ENCODE measurements at places on chromosomes 3 and 15.
A peak's percentile ranks its signal among the peaks of the same experiment; 100 is the strongest.

- DNase-seq = no peak
Measured at GRCh38 chr3:172402892-172403643, 45.2 kb downstream of the GHSR start.

- no peak for DNase-seq
Measured at GRCh38 chr3:120983321-120983665, 75.3 kb downstream of the STXBP5L start.

- DNase-seq = no peak
Measured at GRCh38 chr3:37777835-37778234, 83.8 kb upstream of the CTDSPL start.

DNA sequence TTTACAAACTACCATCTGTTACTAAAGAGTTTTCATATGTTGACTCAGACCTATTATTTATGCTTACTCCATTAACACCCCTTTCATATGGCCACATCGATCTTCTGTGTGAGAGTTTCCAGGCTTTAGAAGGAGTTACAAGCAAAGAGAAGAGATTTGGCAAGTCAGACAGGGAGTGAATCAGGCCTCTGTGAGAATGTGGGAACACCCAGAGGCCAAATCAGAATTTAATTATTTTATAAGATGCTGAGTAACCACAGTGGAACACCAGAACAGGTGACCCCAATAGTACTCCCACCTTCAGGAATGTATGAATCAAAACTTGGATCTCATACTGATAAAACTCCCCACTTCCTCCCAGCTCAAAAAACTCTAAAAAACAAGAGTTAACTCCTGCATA lies 42.0 kb downstream of the IFT57 start:
- DNase-seq = no peak

- DNase-seq = no peak
Measured at GRCh38 chr15:29840926-29841325, 18.7 kb upstream of the TJP1 start.

GRCh38 chr3:65914032-65914739 lies 124.5 kb downstream of the MAGI1 start:
- no peak for DNase-seq

- DNase-seq = no peak
Measured at GRCh38 chr3:129424185-129424841, 4.1 kb downstream of the EFCAB12 start.

- no peak for DNase-seq
Measured at GRCh38 chr3:11392014-11392859, 120.0 kb downstream of the ATG7 start.

- peak; percentile 31 for DNase-seq
Measured at GRCh38 chr15:101320501-101321052, 25.5 kb upstream of the SNRPA1 start.

- DNase-seq = no peak
Measured at GRCh38 chr15:52636459-52636858, 42.7 kb downstream of the ATOSA start.

- no peak for DNase-seq
Measured at GRCh38 chr3:180176059-180176458, 139.3 kb upstream of the PEX5L start.

DNA sequence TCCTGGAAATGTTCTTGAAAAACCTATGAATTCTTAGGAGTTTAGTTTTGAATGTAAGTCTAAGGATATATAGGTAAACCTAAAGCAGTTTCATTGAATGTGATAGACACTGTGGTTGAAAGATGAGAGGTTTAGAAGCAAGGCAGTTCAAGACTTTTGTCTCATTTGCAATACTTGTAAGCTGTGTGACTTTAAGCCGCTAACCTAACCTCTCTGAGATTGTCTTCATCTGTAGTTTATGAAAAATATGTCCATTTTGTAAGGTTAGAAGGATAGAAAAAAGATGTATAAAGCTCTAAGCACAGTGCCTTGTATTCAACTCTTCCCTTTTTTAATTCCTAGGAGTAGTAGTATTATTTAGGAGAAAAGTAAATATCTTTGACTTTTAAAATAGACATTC lies 306.6 kb upstream of the ARRDC4 start:
- DNase-seq = no peak

DNA sequence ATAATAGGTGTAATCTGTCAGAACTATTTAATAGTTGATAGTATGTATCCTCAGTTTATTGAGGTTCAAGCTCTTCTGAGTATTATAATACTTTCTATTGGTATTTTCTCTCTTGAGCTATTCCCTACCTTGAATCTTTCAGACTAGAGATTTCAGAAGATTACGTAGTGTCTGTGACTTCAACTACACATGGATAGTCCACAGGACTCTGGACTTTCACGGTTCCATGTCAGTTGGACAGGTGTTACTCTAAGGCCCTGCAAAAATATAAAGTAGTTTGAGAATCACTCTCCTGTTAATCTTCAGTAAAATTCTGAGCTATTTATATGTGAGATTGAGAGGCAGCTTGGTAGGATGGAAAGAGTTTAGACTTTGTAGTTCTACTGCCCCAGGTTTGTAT lies 353.5 kb upstream of the TPRG1 start:
- no peak for DNase-seq

DNA sequence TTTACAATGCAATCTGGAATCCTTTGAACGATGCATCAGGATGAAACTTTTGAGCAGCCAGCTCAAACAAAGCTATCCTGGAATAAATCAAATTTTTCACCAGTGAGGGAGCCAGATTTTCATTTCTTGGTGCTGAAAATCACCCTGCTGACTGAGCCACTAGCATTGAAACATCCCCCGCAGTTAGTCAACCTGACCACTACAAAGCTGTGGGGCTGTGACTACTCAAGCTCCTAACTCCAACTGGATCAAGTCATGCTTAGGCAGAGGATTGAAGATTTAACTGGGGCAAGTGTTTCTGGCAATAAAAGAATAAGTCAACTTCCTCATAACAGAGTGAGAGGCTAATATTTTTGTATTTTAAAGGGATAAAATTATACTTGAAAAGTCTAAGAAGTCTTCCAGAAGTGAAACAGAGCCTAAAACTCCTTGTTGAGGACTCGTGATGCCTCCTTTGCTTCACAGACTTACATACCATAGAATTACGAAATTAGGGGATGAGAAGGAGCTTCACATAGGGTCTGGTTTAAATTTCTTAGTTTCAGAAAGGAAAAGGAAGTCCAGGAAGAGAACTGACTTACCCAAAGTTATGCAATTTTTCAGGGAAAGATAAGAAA lies 177.8 kb downstream of the SERPINI1 start:
- no peak for DNase-seq

GRCh38 chr3:111299192-111299615 lies 227.6 kb downstream of the NECTIN3 start:
- no peak for DNase-seq

GRCh38 chr15:59160880-59161593 lies 45.6 kb upstream of the LDHAL6B start:
- DNase-seq = no peak

- no peak for DNase-seq
Measured at GRCh38 chr3:31959951-31960792, 20.9 kb downstream of the OSBPL10 start.

DNA sequence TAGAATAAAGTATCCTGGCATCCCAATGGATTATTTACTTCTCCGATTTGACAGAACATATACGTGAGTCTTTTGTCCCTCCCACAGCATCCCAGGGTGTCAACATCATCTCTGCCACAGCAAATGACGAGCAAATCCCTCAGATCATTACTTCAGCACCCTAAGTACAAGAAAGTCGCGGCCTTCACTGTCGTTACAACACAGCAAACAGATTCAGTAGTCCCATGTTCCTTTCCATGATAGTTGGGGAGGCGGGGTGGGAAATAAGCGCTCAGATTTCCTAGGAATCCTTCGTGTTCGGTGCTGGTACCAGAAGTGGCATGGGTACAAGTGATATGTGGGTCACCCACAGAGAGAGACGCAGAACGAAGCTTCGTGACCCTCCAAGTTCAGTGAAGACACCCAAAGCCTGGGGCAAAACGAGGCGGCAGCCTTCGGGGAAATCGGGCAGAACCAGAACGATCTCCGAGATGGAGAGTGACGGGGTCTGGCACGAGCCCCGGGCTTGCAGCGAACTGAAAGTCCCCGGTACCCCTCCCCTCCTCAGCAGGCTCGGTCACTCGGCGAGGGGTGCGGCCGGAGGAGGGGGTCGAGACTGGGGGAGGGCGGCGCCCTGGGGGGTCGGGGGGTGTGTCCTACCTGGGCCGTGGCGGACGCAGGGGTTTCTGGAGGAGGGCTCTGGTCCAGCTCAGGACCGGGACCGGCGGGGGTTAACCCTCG lies 619 bp downstream of the TTBK2 start:
- peak; percentile 5 for DNase-seq

GRCh38 chr3:171455603-171456550 lies 4.3 kb downstream of the TNIK start:
- DNase-seq = no peak

DNA sequence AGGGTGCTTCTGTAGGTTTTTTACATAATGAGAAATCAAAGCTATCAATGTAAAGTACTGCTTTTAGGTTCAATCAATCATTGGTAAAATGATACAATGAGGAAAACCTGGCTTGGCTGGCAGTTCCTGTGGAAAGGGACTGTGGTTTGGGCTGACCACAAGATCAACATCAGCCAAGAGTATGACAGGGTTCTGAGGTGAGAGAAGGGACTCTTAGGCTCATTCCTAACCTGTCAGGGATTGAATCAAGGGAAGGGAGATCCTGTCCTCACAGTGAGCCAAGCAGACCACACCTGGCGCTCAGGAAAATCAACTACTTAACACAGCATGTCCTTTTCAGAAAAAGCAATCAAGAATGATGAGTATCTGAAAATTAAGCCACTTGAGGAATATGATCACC lies 111.1 kb downstream of the MAGI1 start:
- no peak for DNase-seq

- DNase-seq = no peak
Measured at GRCh38 chr3:189202106-189202505, 30.3 kb downstream of the TPRG1 start.

- no peak for DNase-seq
Measured at GRCh38 chr15:39251413-39252133, 329.3 kb upstream of the THBS1 start.

- no peak for DNase-seq
Measured at GRCh38 chr15:82750831-82751180, 41.1 kb upstream of the AP3B2 start.

- no peak for DNase-seq
Measured at GRCh38 chr3:111727843-111728565, 131.1 kb upstream of the PHLDB2 start.

DNA sequence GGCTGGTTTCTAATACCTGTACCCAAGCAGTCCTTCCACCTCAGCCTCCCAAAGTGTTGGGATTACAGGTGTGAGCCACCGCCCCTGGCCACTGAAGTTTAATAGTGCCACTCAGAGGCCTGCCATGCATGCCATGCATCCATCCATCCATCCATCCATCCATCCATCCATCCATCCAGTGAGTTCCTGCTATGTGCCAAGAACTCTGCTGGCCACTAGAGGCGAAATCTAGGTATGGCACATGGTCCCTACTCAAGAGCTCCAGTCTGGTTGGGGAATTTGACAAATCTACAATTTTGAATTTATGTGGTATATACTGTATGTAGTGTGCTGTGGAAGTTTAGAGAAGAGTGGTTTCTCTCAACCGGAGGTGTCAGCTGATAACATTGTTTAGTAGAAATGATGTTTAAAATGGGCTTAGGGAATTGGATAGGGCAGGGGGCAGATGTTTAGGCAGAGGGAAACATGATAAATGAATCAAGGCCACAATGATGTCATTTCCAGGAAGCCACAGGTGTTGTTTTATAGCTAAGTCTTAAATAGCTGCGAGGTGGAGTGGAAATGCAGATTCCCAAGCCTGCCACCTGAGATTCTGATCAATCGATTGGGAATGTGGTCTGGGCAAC lies 384.4 kb upstream of the C2CD4B start:
- no peak for DNase-seq

- DNase-seq = no peak
Measured at GRCh38 chr3:45547764-45548680, 46.5 kb upstream of the LIMD1 start.

DNA sequence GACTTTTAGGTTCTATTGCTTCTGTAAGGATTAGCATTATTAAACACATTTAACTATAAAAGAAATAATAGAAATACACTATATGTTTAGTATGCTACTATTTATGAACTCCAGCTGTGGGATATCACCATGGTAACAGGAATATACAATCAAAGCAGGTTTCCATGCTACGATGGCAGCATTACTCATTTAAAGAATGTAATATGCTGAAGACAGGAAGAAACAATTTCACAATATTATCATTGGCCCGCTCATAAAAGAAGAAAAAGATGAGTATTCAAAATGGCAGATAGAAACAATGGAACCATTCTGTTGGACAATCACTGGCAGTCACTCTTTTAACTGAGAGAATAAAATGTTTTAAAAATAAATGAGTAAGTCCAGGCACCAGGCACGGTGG lies 153.4 kb downstream of the CBLB start:
- no peak for DNase-seq

DNA sequence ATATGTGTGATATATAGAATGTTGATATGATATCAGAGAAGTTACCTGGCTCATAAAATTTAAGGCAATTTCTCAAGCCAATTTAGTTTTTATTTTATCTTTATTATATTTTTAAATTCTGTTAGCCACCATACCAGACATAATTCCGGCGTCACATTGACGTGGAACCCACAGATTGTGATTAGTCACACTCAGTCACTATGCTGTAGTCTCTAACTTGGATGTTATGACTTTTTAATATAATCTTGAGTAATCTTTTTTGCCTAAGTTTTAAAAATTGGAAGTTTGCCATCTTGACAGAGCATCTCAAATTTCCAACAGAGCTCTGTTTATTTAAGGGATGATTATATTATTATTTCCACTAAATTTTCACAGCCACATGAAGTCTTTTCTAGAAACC lies 9.7 kb upstream of the DCLK3 start:
- no peak for DNase-seq

GRCh38 chr3:29978036-29978435 lies 628.4 kb upstream of the TGFBR2 start:
- no peak for DNase-seq

DNA sequence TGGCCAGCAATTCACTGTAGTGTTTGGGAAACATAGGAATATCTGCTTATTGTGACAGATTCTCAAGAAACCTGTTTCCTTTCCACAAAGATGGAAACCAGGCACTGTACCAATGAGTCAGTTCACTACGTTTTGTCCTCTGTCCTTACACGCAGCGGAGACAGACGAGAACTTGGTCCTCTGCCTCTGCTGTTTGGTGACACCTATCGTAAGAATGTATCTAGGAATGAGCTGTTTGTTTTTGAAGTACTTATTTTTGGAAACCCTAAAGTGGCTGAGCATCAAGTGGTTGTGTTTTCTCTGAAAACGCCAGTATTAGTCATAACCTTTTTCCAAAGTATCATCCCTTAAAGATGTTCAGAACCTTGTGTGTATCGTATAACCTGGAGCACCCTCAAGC lies 93.0 kb downstream of the PGPEP1L start:
- DNase-seq = no peak

DNA sequence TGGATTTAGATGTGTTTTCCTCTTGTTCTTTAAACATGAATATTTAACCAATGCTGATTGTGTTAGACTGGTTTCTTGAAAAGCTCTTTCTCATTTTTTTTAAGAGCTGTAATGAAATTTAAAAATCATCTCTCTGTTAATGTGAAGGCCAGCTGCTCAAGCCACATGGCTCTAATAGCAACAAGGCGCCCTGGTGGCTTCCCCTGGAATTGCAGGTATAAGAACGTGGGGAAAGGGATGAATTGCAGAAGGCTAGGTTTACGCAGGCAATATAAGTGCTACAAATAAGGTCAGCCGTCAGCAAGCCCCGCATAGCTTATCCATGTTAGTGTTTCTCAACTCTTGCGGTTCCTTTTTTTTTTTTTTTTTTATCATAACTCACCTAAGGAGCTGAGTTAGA lies 108.5 kb downstream of the SAMMSON start:
- no peak for DNase-seq

- DNase-seq = no peak
Measured at GRCh38 chr3:131739211-131739610, 236.4 kb upstream of the MRPL3 start.
